ENCODE measurements at places on chromosomes 3 and 15. TPM values are rescaled to one million over a fixed set of nuclear protein-coding genes. Genes with fewer than 3 reads are reported as not detected.
A peak's percentile ranks its signal among the peaks of the same experiment; 100 is the strongest.

GRCh38 chr3:11803977-11804892 lies 42.5 kb downstream of the TAMM41 start:
- H3K27ac ChIP-seq = no peak overlapping the region
- H3K27me3 ChIP-seq = no peaks in the 10 kb centered on the region
- no peak overlapping the region for H3K4me3 ChIP-seq
- H3K36me3 ChIP-seq = peaks cover 68% of the 10 kb centered on the region
- peak; percentile 56 for DNase-seq
- H3K4me1 ChIP-seq = peaks cover 2% of the 10 kb centered on the region

RAB6B gene
- total RNA-seq = not detected

DNA sequence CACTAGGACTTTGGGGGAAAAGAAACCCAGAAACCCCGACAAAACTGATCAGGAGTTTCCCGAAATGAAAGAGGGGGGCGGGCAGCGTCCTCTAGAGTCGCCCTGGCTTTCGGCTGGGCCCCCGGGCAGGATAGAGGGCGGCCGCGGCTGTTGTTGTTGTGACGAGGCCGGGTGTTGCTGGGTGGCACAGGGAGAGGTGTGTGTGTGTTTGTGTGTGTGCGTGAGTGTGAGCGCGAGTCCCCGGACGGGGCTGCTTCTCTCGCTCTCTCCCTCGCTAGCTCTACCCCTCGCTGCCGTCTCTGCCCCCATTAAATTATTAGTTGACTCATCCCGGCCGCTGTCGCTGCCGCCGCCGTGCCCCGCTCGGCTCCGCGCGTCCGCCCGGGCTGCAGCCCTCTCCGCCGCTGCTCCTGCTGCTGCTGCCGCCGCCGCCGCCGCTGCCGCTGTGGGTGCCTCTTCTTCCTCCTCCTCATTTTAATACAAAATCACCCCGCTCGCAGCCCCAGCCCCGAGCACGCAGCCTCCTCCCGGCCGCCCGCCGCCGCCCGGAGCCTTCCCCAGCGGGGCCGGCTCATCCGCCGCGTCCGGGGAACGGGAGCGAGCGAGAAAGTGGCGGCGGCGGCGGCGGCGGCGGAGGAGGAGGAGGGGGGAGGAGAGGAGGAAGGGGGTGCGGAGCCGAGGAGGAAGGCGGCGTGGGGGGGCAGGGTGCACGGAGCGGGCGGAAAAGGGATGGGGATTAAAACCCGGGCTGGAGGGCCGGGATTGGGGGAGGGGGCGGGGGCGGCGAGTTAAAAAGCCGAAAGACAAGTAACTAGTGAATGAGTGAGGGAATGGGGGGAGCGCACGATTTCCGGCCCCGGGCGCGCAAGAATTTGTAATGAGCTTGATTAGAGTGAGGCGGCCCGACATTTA lies at the start of gene SATB1:
Gene SATB1, minus strand, starts transcription at position 611 of the 912 bp plus-strand sequence. CDS start 4,372 bp downstream, outside the sequence.
- H3K4me1 ChIP-seq = peaks cover 73% of the 10 kb centered on the region
- peaks cover 72% of the 10 kb centered on the region for H3K36me3 ChIP-seq
- H3K27me3 ChIP-seq = no peaks in the 10 kb centered on the region
- peak within 1 kb of the TSS; percentile 98 for H3K27ac ChIP-seq
- DNase-seq = peak; percentile 84

CCDC80 gene
- total RNA-seq = not detected

GRCh38 chr15:93520206-93520605 lies 431.2 kb upstream of the RGMA start:
- no peaks in the 10 kb centered on the region for H3K36me3 ChIP-seq
- H3K27ac ChIP-seq = no peak overlapping the region
- no peaks in the 10 kb centered on the region for H3K27me3 ChIP-seq
- H3K4me3 ChIP-seq = no peak overlapping the region

DNA sequence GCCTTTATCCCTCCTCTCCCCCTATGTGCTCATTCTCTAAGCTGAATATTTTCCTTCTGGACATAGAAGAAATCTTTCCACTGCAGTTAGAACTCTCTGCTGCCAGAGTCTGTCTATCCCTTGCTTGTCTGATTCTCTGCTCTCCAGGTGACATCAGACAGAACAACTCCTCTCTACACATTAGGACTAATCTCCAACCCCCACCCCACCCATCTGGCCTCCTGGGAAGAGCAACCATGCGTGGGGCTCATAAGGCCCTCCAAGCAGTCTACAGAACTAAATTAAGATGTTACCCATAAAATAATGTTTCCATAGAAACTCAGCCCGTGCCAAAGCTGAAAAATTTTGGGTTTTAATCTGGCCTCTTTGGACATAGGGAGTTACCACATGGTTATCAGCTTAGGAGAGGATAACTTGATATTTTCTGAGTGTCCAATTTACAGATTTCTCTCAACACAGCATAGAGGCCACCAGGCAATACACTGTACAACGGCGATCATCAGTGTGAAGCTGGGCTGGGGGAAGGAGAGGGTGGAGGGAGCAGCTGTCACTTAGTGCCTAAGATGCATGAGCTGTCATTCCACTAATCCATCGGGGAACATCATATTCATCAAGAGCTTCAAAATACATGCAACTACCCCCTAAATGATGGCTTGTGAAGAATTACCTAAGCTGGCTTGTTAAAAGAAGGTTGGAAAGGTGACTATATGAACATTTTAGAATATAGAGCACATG lies 199.4 kb downstream of the CLSTN2 start:
- H3K4me1 ChIP-seq = no peaks in the 10 kb centered on the region
- no peak overlapping the region for H3K4me3 ChIP-seq
- H3K27me3 ChIP-seq = no peaks in the 10 kb centered on the region
- no peaks in the 10 kb centered on the region for H3K36me3 ChIP-seq

LRTM1 gene
- total RNA-seq = not detected

DNA sequence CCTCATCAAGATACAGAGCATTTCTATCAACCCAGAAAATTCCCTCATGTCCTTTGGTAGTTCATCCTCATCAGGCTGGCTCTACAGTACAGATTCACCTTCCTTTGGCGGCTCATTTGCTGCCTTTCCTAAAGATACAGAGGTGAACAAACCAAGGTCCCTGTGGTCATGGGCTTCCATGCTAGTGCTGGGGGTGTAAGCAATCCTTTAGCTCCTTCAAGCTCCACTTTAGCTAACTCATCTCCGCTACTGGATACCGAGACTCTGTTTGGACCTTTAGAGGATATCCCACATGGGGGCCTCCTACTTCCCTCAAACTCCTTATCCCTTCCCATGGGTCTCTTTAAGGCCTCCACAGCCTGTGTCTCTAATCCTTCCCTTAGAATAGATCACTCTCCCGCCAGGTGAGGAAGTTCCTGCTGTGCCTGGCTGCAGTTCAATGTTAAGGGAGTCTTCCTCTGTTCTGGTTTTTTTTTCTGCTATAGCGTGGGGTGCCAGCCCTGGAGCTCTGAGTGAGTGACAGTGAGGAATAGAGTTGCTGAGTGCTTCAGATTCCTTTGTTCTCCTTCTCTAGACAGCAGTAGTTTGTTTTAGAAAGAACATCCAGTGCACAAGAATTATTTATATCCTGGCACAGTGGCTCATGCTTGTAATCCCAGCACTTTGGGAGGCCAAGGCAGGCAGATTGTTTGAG lies 30.7 kb downstream of the CLEC3B start:
- H3K4me3 ChIP-seq = no peak overlapping the region
- H3K27ac ChIP-seq = no peak overlapping the region
- no peaks in the 10 kb centered on the region for H3K27me3 ChIP-seq
- peaks cover 11% of the 10 kb centered on the region for H3K4me1 ChIP-seq

OSBPL10 gene
- total RNA-seq = 6.4 TPM

DNA sequence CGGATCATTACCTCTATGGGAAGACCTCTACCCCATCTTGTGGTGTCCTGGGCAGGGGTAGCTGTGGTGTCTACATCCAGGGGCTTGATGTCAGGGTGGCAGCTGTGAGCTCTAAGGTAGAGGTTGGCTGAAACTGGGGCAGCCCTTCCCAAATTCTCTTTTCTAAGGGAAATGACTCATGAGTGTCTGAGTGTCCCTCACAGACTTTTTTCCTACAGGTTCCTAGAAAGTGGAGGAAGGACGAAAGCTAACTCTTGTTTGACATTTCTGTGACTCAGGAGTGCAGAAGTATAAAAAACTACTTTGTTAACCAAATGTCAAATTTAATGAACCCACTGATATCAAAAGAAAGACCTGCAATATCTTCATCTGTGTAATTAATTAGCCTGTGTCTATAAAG lies 481.5 kb downstream of the PDCD6IP start:
- no peak overlapping the region for H3K4me3 ChIP-seq
- H3K36me3 ChIP-seq = no peaks in the 10 kb centered on the region
- no peaks in the 10 kb centered on the region for H3K27me3 ChIP-seq
- H3K4me1 ChIP-seq = no peaks in the 10 kb centered on the region

DNA sequence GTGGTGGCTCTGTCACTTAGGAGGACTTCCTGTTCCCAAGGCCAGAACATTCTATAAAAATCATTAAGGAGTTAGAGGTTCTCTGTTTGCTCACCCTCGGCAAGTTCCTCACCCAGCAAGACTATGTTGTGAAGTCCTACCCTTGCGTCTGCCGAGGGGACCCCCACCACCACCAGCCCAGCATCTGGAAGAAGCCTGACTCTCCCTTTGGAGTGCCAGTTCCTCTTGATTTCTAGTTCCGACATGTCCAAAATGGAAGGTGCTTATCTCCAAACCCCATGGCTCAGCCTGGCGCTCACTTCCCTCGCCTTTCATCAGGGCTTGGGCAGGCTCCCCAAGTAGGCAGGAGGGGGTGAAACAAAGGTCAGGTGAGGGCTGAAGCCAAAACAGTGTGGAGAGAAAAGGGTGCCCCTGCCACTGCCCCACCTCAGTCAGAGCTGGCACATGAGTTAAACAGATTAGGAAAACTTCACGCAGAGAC lies 41.0 kb downstream of the BHLHE40 start:
- no peaks in the 10 kb centered on the region for H3K36me3 ChIP-seq
- no peak overlapping the region for H3K27ac ChIP-seq
- H3K4me1 ChIP-seq = peaks cover 66% of the 10 kb centered on the region
- no peaks in the 10 kb centered on the region for H3K27me3 ChIP-seq

GRCh38 chr3:191455257-191455952 lies 5.6 kb upstream of the PYDC2 start:
- no peaks in the 10 kb centered on the region for H3K36me3 ChIP-seq
- H3K4me1 ChIP-seq = no peaks in the 10 kb centered on the region
- H3K27me3 ChIP-seq = no peaks in the 10 kb centered on the region
- DNase-seq = no peak
- H3K27ac ChIP-seq = no peak overlapping the region
- no peak overlapping the region for H3K4me3 ChIP-seq

VIPR1 gene
- total RNA-seq = 6.3 TPM

RLBP1 gene
- total RNA-seq = not detected

SI gene
- total RNA-seq = not detected

FRMD4B gene
- total RNA-seq = 11.9 TPM

- DNase-seq = no peak
- H3K27me3 ChIP-seq = no peaks in the 10 kb centered on the region
- H3K4me3 ChIP-seq = no peak overlapping the region
- H3K4me1 ChIP-seq = no peaks in the 10 kb centered on the region
- no peak overlapping the region for H3K27ac ChIP-seq
Measured at GRCh38 chr3:167862104-167862730, 126.7 kb downstream of the SERPINI1 start.

DNA sequence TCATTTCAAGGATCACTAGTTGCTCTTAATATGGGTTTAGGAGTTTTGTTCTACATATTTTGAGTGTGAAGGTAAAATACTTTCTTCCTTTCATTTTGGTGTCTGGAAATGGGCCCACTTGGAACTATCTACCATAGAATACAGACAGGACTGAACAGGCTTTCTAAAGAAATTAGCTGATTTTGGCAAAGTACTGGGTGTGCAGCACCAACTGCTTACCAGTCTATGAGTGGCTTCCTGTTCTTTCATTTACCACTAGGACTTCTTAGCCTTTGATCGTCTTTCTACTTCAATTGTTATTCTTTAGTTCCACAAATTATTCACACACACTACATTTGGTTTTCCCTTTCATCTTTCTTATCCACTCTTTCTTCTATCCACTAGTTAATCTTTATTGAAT lies 1196.3 kb downstream of the ROBO1 start:
- H3K4me1 ChIP-seq = no peaks in the 10 kb centered on the region
- DNase-seq = no peak
- H3K36me3 ChIP-seq = no peaks in the 10 kb centered on the region
- H3K4me3 ChIP-seq = no peak overlapping the region
- no peak overlapping the region for H3K27ac ChIP-seq

DNA sequence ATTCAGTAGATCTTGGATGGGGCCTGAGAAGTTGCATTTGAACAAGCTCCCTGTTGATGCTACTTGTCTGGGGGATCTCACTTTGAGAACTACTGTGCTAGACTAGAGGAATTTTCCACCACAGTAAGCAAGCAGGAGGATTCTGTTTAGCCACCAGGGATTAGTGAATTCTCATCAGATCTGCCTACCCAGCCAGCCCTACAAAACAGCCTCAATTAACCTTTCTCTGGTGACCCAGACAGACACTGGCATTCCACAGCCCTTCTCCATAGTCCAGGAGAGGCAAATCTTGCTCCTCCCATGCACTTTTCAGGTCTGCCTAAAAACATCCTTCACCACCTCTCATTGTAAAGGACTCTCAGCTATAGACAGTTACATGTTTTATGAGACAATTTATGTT lies 16.7 kb upstream of the MYH15 start:
- H3K4me3 ChIP-seq = no peak overlapping the region
- H3K27me3 ChIP-seq = peaks cover 9% of the 10 kb centered on the region
- DNase-seq = no peak
- no peak overlapping the region for H3K27ac ChIP-seq

DNA sequence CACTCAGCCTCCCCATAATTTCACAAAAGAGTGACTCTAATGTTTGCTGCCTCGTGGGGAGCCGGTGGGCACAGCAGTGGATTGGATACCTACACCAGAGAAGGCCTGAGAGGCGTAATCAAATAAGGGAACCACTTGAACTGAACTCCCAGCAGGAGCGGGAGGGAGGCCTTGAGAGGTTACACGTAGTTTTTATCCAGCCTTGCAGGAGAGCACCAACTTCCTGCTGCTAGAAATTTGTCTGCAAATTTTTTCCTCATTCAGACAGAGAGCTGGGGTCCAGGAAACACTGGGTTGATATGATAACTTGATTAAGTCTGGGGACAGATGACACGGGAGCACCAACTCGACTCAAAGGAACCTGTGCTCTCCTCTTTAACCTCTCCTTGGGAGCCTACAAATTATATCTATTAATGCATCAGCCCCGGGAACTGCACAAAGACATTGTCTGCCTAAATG lies 69.8 kb downstream of the HES1 start:
- DNase-seq = peak; percentile 52
- peaks cover 14% of the 10 kb centered on the region for H3K27me3 ChIP-seq
- peaks cover 18% of the 10 kb centered on the region for H3K4me1 ChIP-seq
- H3K36me3 ChIP-seq = no peaks in the 10 kb centered on the region
- H3K4me3 ChIP-seq = peak overlapping the region; percentile 52

- no peaks in the 10 kb centered on the region for H3K27me3 ChIP-seq
- H3K36me3 ChIP-seq = peaks cover 21% of the 10 kb centered on the region
- DNase-seq = no peak
- peaks cover 87% of the 10 kb centered on the region for H3K4me1 ChIP-seq
- no peak overlapping the region for H3K27ac ChIP-seq
- no peak overlapping the region for H3K4me3 ChIP-seq
Measured at GRCh38 chr3:51677358-51677757, 6.3 kb downstream of the TEX264 start.

GRCh38 chr3:172152874-172153273 lies 113.5 kb downstream of the FNDC3B start:
- H3K27ac ChIP-seq = no peak overlapping the region
- H3K27me3 ChIP-seq = no peaks in the 10 kb centered on the region
- H3K4me3 ChIP-seq = peak overlapping the region; percentile 13
- no peaks in the 10 kb centered on the region for H3K36me3 ChIP-seq

Measured in activated naive CD4-positive, alpha-beta T cell treated with anti-CD3 and anti-CD28 coated beads for 36 hours (primary cell).